GM20000 (cell line): ENCODE measurements at places on chromosomes 16 and 17.

DNA sequence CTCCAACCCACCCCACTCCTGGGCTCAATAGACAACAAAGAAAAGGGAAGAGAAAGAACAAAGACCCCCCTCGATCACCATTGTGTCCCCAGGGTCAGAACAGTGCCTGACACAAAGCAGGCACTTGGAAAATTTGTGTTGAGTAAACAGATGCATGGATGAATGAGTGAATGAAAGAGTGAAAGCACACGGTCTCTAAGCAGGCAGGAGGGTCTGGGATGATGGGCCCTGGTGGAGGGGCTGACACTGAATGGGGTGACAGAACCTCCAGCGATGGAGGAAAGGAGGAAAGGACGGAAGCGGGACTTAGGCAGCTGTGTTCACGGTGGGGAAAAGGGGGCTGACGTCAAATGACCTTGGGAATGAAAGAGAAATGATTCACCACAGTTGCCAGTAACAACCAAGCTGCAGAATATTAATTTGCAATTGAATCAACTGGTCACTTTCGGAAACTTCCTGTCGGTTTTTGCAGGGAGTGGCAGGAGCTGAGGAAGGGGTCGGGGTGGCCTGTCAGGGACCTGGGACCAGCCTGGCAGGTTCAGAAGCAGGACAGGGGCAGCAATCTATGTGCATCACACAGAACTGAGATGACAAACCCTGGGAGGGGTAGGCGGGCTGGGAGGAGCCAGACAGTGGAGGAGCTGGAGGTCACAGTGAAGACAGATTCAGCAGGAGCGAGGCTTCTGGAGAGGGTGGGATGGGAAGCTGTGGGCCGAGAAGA is 6.7 kb upstream of the GAST start:
- no peak for DNase-seq

DNA sequence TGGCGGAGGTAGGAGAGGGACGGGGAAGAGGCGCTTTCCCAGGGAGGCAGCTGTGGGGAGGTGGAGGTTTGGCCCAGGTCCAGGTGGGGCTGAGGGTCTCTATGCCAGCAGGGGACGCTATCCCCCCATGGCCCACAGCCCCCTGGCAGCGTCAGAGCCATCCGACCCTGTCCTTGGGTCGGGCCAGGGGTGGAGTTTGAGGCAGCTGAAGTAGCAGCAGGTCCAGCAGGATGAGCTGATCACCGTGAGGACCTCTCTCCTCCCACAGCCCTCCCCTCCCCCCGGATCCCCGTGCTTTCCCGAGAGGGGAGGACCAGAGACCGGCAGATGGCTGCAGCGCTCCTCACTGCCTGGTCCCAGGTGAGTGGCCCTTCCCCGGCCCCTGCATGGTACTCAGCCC is 3.2 kb downstream of the ZNF205 start:
- no peak for DNase-seq

GRCh38 chr17:49520386-49521087 is 25.4 kb downstream of the NGFR start:
- DNase-seq = peak; percentile 3

DNA sequence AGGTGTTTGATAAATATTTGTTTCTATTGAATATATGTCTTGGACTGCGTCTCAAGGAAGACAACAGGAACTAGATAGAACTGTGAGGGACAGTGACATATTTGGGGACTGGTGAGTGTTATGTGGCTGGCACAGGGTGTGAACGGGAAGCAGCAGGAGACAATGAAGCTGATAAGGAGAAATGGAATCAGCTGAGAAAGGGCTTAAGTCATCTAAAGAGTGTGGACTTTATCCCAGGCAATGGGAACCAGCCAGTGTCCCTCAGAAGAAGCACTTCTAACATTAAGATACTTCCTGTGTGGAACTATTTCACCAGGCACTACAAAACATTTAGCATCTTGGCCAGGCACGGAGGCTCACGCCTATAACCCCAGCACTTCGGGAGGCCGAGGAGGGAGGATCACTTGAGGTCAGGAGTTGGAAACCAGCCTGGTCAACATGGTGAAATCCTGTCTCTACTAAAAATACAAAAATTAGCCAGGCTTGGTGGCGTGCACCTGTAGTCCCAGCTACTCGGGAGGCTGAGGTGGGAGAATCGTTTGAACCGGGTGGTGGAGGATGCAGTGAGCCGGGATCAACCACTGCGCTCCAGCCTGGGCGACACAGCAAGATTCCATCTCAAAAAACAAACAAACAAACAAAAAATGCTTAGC is 41.2 kb downstream of the ARHGAP17 start:
- no peak for DNase-seq

GRCh38 chr17:58412961-58413586 is 4.3 kb downstream of the RNF43 start:
- no peak for DNase-seq
